ENCODE measurements at places on chromosomes 4 and X.

DNA sequence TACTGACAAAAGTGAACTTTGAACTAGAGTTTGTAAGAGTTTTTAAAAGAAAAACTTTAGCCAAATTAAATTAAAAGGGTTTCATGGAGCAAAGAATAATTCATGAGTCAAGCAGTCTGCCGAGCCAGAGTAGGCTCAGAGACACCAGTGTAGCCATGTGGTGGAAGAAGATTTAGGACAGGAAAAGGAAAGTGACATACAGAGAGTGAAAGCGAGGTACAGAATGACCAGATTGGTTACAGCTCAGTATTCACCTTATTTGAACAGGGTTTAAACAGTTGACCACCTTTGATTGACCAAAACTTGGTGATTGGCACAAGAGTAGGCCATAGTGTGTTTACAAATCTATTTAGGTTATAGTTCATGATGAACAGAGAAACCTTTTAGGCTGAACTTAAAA, 377.8 kb downstream of the KLHL4 start:
- DNase-seq = no peak

DNA sequence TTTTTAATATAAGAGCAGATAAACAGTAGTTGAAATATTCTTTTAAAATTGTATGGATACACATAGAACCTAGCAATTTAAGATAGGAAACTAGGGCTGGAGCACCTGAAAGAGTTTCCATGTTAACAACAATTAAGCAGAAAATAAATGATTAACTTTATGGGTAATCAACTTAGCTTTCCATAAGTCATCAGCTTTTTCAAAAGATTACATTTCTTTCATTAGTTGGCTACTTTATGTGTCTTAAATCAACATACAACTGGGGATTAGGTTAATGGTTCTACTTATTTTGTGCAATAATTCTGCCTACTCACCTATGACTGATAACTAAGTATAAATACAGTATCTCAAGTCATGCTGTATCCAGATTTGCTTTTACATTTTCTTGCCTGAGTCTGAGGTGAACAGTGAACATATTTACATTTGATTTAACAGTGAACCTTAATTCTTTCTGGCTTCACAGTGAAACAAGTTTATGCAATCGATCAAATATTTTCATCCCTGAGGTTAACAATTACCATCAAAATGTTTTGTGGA, at the start of gene ANXA10:
Gene ANXA10, plus strand, starts transcription at position 362 of the 537 bp plus-strand sequence. Its CDS starts 164 bp downstream, at position 526.
- DNase-seq = no peak

DNA sequence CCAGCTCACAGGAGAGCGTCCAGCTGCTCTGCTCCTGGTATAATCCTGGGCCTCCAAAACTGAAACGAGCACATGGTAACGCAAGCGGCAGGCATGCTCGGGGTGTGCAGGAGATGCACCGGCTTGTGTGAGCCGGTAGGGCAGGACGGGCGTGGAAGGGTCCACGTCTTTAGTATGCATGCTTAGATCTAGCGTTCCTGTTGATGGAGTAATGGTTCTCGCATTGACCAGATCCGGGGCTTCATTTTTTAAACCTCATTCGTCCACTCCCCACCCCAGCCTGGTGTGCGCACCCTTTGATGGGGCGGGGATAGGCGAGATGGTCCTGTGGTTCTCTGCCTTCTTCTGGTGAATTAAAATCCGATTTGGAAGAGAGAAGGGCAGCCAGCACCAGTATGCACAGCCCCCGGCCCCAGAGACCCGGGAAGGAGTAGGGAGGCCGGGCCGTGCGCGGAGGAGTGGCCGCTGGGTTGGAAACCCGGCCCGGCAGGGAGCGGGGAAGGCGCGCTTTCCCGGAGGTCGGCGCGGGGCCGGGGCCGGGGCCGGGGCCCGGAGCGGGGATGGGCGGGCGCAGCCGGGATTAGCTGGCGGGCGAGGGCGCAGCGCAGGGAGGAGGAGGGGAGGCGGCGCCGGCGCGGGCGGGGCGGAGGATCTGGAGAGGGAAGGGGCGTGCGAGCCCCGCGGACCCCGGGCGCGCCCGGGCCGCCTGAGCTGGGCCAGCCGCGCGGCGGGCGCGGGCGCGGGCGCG, 39.9 kb downstream of the FAM149A start:
- DNase-seq = peak; percentile 56

DNA sequence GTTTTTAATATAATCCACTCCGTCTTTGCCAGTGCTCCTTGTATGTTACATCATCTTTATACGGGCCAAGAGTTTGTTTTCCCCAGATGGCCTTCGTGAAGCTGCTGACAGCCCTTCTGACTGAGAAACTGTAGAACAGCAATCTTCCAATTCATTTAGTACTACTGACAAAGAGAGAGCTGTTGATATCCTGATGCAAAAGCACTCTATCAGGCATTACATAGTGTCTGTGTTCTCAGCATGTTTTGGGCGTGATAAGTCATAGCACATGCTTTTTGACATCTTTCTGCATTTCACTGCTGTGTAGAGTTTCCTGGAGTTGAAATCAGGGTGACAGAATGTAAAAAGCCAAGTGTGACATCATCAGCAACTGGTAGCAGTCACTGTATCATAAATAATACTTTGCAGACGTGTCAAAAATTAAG, 746.3 kb upstream of the FAM241A start:
- no peak for DNase-seq

DNA sequence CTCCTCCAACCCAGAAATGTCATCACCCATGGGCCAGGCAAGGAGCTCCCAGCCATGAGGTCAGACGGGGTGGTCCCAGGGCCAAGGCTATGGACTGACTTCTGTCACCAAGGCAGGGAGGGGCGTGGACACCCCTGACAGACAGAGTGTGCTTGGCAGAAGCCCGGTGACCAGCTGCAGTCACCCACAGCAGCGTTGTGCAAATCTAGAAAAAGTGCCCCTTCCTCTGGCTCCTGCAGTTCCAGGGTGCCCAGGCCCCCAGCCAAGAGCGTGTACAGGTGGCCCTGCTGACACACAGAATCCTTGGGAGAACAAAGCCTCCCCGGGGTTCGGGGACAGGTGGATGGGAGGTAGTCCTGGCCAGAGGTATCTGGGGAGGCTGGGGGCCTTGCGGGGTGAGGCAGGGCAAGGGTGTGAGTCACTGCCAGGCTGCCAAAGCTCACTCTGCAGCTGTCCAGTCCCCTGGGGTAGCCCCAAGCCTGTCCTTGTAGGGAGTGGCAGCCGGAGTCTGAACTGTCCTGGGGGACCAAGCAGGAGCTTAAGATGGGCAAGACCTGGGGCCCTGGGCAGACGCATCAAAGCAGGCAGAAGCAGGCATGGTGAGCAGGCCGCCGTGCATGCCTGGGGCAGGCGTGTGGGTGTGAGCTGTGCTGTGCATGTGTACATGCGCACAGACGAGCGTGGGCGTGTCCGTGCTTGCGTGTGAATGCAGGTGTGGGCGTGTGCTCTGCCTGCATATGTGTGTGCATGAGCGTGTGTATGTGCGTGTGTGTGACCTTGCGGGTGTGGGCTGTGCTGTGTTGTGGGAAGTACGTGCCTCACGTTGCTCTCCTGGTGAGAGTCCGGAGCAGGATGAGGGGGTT, 3.3 kb downstream of the MYL5 start:
- DNase-seq = no peak

DNA sequence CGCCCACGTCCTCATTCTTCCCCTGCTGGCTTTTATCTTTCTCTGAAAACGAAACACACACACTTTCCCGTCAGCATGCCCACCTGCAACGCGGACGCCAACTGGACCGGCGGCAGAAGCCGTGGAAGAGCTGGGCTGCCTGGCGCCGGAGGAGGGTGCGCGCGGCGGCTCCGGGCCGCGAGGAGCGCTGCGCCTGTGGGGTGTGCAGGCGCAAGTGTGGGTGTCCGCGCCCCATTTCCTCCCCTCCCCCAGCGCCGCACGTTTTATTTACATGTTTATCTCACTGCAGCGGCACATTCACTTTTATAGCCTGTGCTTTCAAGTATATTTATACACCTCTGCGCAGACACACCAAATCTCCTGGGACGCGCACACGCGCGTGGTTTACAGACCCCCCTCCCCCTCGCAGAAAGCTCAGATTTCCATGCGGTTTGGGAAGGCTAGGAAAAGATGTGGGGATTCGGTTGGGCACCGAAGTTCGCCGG, 1.5 kb downstream of the PITX2 start:
- DNase-seq = no peak

DNA sequence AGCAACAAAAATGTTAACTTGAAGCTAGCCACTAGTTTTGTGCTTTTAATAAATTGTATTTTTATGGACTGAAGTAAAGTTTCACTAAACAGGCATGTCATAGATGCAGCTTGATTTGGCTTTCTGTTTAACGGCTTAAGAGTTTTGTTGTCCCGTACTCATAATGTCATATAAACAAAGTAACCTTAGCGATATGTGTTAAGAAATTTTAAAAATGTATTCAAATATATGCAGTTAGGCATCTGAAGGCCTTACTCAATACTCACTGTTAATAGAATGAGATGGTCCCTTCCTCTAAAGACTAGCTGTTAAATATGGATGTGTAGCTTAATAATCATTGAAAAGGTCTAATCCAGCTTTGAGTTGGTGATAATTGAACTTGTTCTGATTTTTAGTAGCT, 1.0 kb upstream of the SCLT1 start:
- DNase-seq = no peak

DNA sequence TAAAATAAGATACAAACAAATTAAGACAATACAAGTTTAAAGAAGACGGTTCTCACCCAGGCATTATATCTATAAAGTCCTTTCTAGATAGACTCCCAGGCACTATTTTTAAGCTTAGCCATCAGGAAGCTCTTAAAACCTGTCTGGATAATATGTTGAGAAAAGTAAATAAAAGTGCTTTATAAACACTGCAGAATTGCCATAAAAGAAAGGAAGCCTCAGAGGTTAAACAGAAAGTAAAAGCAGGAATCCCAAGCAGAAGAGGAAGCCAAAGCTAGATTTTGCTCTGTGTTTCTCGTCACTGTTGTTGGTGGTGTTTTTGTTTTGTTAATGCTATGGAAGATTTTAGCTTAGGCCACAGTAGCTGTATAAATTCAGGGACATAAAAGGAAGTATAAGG, 1267.3 kb downstream of the PCDH19 start:
- no peak for DNase-seq

- DNase-seq = no peak
Measured at GRCh38 chrX:116009861-116010710, 160.5 kb upstream of the AGTR2 start.

DNA sequence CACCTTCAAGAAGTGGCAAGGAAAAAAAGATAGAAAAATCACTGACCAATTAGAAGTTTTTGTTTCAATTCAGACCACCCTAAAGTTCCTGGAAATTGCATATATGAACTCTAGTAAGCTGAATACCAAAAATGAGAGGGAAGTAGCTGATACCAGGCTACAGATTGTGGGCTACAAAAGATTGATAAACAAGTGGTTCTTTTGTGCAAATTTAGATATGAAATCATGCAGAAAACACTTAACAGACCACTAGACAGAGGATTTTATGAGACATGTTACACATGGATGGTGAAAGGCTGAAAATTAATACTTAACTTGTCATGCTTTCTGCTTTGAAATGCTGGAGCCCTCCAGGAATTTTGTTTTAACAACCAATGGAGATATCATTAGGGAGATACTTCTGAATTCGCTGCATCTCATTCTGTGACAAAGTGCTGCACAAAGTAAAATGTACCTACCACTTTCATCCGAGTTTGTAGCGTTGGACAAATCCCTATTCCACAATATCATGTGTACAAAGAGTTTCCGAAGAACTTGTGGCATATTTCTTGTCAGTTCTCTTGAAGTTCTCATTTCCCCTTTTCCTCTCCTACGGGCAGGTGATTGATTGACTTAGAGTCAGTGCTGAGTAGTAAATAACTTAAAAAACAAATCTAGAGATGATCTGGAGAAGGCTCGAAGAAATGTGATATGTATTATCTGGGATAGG, 235.0 kb downstream of the PALLD start:
- DNase-seq = no peak

GRCh38 chr4:96524311-96524875, 684.5 kb downstream of the PDHA2 start:
- no peak for DNase-seq

- no peak for DNase-seq
Measured at GRCh38 chr4:8905773-8906667, 34.4 kb upstream of the HMX1 start.

DNA sequence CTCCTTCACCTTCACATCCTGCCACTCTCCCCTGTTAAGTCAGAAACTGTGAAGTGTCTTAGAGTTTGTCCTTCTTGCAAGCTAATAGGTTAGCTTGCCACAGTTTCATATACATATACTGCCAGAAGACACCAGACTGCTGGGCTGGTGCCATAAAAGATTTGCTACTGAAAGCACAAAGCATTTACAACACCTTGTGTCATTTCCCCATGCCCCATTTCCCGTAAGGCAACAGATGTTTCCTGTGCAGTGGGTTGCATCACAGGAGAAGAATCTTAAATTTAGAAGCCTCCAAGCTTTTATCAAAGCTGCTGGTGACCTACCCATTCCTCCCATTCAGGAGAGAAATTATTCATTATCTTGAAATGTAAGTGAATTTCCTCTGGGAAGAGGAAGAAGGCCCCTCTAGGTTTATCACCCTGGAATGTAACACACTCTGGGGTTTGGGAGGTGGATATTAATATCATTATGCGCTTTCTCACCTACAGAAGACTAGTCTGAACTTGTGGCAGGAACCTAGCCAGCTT, 34.5 kb upstream of the RAB33B start:
- DNase-seq = no peak

DNA sequence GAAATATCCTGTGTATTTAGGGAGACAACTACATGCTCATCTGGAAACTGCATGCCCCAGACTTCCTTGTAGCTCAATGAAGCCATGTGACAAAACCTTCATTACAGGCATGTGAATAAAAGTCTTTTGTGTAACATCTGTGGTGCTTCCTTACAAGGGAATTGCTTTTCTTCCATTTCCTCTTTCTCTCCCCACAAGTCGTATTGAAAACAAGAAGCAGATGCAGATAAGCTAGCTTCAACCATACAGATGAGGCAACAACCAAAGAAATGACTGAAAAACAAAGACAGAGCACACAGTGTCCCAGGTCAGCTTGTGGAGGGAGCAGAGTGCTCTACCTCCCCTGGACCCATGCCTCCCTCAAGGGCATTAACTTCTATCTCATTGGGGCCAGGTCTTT, 115.8 kb upstream of the INPP4B start:
- no peak for DNase-seq

- no peak for DNase-seq
Measured at GRCh38 chrX:70042399-70043371, 7.1 kb downstream of the AWAT2 start.

DNA sequence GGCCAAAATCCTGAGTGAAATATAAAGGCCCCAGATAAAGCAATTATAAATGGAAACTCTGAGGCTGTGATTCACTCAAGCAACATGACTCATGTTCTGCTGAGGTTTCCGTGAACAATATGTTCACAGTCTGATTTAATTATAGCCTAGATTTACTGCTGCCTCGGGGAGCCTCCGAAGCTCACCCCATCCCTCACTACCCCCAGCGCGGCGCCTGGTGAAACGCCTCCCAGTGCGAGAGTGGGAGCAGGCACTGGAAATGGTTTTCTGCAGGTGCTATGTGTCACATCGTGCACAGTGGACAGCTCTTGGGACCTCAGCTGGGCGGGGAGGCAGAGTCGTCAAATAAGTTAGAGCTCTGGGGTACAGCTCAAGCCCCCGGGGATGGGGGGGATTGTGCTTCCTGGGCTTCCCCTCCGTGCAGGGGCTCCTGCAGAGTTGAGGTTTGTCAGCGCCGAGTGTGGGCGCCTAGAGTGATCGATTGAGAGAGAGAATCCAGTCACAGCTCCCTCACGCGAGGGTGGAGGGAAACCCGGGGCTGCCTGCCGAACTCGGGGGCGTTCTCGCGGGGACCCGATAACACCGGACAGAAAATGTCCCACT, 110.6 kb downstream of the PHKA2 start:
- DNase-seq = no peak

- peak; percentile 51 for DNase-seq
Measured at GRCh38 chr4:13547485-13548041, 3.3 kb upstream of the NKX3-2 start.

GRCh38 chr4:8732681-8733243, 138.9 kb downstream of the HMX1 start:
- DNase-seq = no peak

Measured in NCI-H1092 (cell line).